Frontal cortex (tissue), 4 donors: ENCODE measurements at places on chromosomes 11 and 22.
A peak's percentile ranks its signal among the peaks of the same experiment; 100 is the strongest.

GRCh38 chr22:37014835-37015586, 4.2 kb downstream of the TST start:
- no peak for DNase-seq

DNA sequence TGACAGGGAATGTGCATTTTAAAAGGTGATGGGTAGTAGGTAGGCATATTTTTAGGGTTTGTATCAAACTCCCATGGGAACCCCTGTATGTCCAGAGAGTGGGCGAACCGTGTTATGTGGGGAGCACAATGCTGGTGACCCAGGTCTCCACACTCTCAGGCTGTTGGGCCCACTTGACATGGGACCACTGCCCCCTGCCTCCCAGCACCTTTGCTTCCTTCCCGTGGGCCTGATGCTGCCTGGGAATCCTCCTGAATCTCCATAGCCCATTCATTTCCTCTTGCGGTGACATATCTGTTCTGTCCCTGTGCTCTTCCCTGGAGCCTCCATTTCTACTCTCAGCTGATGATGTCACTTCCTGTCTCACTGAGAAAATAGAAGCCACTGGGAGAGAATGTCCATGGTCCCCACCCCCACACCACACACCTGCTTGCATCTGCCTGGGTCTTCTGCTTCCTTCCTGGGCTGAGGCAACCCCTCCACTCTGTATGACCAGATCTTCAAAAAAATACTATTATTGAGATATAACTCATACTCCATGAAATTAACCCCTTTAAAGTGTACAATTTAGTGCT, 55.8 kb upstream of the THY1 start:
- DNase-seq: no peak

DNA sequence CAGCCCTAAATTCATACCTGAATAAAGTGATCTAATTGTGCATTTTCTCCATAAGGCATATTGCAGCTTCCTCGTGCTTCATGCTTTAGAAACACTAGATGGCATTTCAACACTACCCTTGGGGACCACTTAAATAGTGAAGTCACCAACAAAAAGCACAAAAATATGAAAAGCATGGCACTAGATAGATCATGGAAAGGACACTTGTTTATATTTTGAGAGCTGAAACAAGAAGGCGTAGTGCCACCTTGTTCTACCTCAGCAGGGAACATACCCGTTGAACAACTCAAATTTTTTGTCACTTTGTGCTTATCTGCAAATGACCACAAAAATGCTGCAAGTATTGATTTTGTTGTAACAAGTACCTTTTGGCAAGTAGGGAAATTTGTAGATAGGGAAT, 8.6 kb downstream of the TBCEL start:
- DNase-seq: no peak

GRCh38 chr11:70186420-70186819, 16.7 kb upstream of the FADD start:
- no peak for DNase-seq

DNA sequence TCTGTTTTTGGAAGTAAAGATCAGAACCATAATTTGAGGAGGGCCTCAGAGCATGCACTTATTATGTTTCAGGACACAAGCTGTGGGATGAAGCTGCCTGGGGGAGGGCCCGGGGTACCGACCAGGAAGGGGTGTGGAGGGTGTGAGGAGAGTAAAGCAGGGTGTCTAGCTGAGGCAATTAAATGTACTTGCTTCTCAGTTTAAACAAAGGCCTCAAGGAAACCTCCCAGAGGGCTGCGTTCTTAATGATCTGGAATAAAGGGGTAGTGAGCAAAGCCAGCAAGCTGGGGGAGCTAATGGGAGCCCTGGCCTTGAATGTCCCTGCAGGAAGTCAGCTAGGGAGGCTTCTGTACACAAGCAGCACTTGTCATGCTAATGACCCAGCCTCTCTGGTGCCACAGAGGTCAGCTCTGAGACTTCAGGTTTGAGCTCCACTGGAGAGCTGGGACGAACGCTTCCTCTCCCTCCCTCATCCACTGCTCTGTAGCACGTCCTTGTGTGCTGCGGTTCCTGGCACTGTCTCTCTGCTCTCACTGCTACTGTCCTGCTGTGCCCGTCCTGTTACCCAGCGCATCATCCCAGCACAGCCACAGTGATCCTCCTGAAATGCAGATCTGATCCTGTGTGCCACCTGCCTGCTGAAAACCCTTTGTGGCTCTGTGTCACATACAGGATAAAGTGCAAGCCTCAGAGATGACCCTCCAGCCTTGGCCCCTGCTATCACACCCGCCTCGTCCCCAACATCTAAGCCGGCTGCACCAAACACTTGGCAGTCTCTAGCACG, 159.7 kb downstream of the DBX1 start:
- DNase-seq: no peak

- no peak for DNase-seq
Observed at GRCh38 chr22:36760786-36761185, 15.1 kb downstream of the IFT27 start.

DNA sequence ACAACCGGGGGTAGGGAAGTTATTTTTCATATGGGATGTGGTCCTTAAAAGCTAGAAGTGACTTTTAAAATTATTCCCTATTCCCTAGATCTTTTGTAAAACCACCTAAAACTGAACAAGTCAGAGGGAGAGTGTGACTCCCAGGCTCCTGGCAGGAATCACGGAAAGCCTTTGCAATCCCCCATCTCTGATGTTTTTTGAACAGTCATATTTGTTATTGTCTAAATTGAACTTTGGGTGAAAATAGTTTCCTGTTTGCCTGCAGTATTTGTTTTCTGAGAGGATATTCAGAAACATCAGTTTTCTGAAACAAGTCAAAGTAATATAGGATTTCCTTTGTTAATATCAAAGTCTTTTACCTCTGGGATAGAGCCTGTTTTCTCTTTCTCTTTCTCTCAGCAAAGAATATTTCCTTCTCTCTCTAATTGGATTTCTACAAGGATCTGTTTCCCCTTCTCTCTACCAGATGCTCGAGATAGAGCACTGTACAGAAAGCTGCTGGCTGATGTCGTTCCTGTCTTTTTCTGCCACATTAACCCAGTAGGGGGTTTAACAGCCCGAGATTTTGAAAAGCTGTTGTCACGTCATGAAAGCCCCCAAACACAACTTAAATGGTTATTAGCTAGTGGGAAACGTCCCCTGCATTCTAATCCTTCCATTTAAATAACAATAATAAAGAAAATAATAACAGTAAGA, 132.2 kb upstream of the PITPNB start:
- DNase-seq: no peak

- no peak for DNase-seq
Observed at GRCh38 chr22:32144496-32145274, 14.4 kb downstream of the C22orf42 start.

DNA sequence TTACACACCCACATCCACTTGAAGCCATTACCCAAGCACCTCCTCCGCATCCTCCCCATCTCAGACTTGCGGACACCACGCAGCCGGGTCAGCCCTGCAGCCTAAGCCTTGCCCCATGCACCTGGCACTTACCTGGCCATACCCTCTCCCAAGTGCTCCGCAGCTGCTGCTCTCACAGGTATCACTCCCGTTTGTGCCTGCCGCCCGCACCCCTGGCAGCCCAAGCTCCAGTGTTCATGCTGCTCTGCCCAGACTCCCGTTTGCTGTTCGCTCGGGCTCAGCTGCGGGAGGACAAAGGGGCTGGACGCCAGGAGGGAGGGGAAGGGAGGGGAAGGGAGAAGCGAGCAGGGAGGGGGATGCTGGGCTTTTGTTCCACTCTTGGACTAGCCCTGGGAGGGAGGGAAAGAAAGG, at the start of gene KLHL35:
Gene KLHL35 (minus strand): TSS at position 293 of the 411 bp plus-strand sequence. CDS start 2,574 bp downstream, outside the sequence.
- DNase-seq: peak; percentile 61

DNA sequence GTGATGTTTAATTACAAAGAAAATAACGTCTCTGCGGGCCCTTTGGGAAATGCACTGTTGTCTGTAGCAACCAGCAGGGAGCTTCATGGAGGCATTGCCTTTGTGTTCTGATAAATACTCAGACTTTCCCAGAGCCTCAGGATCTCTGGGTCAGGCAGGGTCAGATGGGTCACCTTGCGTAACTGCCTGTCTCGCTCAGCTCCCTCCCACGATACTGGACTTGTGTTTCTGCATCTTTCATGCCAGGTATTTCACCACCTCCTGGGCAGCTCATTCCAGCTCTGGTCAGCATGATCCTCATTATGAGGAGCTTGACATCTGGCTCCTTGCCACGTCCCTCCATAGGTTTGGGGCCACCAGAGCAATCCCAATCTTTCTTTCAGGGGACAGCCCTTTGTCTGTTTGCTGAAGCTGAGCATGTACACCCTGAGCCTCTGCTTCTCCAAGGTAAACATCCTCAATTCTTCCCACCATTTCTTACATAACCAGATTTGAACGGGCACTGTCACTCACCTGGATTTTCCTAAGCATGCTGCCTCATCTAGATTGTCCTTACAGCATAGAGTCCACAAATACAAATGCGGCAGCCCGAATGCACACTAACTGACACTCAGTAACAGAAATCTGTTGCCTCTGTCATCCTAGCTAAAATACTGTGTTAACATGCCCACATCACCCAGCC, 162.3 kb downstream of the LARGE1 start:
- DNase-seq: no peak

DNA sequence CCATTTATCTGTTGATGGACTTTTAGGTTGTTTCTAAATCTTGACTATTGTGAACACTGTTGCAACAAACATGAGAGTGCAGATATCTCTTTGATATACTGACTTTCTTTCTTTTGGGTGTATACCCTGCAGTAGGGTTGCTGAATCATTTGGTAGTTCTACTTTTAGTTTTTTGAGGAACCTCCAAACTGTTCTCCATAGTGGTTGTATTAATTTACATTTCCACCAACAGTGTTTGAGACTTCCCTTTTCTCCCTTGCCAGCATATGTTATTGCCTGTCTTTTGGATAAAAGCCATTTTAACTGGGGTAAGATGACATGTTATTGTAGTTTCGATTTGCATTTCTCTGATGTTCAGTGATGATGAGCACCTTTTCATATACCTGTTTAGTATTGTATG, 330.0 kb downstream of the DDX10 start:
- DNase-seq: no peak
